Stimulated activated CD4-positive, alpha-beta T cell treated with anti-CD3 and anti-CD28 coated beads, Interleukin-15, amount 100 ng/mL, for 1 hour (primary cell): ENCODE measurements at places on chromosomes 1 and 21.

DNA sequence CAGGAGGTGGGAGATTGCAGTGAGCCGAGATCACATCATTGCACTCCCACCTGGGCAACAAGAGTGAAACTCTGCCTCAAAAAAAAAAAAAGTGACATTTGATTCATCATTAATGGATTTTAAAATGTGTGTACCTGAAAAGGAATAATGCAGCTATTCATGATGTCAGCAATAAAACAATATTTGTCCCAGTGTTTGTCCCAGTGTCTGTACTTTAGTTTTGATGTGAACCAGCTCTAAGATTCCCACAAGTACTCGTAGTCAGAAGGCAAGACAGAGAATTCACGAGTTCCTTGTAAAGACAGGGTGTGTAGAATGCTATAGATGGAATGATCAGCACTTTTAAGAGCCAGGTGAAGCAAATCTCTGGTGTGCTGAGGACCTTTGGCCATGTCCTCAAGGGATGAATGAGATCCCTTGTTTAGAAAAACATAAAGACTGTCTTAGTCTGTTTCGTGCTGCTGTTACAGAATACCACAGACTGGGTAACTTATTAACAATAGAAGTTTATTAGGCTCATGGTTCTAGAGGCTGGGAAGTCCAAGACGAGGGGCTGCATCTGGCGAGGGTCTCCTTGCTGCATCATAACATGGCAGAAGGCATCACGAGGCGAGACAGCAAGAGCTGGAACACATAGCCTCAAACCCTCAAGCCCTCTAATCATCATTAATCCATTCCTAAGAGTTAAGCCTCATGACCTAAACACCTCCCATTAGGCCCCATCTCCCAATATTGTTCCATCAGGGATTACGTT, 12.0 kb upstream of the TMPRSS2 start:
- DNase-seq, result no peak

DNA sequence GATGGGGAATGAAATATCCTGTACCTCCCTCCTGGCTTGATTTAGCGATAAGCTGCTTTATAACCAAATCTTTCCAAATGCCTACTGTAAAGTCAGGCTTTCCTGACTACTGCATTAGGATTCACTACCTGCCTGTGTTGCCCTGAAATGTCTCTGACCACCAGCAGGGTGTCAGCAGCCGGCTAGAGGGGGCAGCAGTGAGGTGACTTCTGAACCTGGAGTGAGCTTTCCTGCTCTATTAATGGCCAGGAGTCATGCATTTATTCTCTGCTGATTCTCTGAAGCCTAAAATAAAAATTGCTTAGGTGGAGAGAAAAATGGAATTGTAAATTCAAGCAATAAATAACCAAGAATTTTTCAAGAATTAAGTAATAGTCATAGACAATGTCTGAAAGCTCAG, 2.5 kb downstream of the BACE2 start:
- DNase-seq, result no peak

GRCh38 chr21:42475526-42476387, 20.3 kb downstream of the RSPH1 start:
- DNase-seq, result no peak

DNA sequence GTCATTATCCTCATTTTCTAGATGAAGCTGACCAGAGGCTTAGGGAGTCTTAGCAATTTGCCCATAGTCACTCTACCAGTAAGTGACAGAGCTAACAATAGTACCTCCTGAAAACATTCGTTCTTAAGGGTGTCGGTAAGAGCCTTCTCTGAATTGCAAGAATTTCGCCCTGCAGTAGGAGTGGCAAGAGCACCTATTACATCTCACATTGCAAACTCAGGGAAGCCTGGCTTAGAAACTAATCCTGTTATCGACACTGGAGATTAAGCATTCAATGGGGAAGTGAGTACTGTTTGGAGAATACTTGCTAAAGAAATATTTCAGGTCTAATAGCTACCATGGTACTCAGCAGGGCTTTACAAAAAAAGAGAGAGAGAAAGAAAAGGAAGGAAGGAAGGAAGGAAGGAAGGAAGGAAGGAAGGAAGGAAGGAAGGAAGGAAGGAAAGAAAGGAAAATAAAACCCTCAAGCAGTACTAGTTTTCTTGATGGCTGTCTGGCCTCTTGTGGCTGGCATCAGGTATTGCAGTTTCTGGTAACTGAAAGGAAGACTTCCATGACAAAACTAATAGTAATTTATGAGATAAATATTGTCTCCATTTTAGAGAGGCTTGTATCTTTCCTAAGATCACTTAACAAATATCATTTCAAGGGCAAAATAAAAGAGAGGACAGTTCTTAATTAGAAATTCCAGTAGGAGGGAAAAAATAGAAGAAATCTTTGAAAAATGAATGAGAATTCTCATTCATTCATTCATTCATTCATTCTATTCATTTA, 10.4 kb downstream of the C1orf226 start:
- DNase-seq, result no peak

DNA sequence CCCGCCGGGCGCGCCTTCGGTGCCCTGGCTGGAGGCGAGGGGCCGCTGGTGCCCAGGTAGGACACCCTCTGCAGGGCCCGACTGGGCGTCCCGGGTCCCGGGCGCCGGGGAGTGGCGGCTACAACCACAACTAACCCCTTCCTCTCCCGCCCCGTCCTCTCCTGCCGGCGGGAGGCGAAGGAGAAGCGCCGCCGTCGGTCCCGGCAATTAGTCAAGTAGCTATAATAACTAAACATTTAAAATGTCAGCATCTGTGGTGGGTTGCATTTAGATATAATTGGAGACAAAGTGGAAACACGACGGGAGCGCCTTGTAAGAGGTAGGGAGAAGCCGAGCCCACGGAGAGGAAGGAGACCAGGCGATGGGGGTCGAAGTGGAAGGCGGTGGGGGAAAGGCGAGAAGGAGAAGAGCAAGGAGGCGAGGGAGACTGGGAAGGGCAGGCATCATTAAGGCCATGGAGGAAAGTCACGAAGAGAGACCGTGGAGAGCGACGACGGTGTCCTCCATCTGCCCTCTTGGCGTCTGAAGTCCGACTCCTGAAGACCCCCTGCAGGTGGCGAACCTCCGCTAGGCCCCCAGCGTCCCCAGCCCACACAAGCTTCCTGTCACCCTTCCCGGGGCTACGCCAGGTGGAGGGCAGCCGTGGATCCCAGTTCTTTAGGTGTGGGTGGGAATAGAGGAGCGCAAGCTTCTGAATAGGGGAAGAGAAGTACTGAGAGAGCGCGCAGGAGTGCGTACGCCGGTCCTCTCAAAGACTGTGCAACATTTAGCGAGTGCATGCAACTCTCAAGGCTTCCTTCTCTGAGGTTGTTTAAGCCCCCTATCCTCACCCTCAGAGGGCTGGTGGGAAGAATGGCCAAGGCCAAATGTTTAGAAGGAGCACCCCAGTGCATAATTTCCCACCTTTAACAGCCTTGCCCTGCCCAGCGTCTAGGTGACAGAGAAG, 1.6 kb downstream of the CNIH3 start:
- no peak for DNase-seq

DNA sequence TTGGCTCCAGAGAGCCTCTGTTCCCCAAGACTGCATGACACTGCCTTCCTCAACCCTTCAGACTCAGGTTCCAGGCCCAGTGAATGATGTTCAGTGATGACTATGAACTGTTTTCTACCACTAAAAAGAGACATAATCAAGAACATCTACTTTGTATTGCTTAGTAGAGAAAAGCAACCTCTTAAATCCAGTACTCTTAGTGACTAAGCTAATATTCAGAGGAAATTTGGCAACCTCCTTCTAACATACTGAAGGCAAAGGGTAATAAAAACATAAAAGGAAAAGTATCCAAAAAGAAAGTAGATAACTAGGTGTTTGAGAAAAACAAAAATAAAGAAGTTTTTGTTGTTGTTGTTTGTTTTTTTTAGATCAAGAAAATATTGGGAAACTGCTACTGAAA, 153.3 kb upstream of the RUNX1 start:
- no peak for DNase-seq

DNA sequence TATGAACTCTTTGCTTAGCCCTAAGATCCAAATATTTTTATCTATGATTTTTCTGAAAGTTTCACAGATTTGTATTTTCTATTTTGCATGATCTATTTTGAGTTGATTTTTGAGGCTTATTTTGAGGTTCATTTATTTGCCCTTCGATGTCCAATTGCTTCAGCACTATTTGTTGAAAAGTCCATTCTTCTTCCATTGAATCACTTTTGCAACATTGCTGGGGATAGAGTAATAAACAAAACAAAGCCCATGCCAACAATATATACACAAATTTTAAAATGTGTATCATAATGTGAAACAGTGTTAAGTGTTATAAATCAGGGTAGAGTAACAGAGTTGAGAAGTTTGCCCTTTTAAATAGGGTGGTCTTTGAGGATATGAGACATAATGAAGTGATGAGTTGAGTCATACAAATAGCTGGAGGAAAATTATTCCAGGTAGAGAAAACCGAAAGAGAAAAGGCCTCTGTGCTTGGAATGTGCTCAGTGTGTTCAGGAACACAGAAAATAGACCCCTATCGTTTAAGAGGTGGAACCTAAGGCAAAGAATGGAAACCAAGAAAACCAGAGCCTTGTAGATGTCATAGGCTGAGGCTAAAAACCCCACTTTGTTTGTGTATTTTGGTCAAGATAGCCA, 172.7 kb upstream of the NR5A2 start:
- no peak for DNase-seq

DNA sequence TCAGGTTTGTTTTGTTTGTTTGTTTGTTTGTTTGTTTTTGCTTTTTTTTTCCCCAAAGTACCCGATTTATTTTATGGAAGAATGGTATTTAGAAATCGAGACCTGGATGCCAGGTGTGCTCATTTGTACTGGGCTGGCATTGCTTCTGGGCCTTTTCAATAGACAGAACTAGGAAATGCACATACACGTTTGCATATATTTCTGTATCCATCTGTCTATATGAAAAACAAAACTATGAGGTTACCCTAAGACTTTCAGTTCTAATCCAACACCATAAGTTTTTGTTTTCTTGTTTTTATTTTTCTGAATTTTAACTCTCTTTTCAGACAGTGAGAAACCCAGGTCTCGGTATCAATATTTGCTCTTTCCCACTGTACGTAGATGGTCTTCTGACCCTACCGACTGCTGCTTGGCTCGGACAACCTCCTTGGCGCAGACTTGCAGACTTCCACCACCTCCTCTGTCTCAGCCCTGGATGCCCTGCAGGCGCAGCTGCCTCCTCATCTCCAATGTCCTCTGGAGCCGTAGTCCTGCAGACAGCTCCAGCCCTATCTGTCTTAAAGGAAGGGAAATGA, 171.7 kb downstream of the NEK7 start:
- DNase-seq, result no peak

GRCh38 chr21:30227128-30227527, 11.2 kb upstream of the CLDN8 start:
- DNase-seq, result no peak

GRCh38 chr1:10694633-10695627, 101.5 kb downstream of the CASZ1 start:
- DNase-seq, result peak; percentile 62

- no peak for DNase-seq
These were observed 52.1 kb downstream of the EIF2D start for GRCh38 chr1:206560007-206560716.

DNA sequence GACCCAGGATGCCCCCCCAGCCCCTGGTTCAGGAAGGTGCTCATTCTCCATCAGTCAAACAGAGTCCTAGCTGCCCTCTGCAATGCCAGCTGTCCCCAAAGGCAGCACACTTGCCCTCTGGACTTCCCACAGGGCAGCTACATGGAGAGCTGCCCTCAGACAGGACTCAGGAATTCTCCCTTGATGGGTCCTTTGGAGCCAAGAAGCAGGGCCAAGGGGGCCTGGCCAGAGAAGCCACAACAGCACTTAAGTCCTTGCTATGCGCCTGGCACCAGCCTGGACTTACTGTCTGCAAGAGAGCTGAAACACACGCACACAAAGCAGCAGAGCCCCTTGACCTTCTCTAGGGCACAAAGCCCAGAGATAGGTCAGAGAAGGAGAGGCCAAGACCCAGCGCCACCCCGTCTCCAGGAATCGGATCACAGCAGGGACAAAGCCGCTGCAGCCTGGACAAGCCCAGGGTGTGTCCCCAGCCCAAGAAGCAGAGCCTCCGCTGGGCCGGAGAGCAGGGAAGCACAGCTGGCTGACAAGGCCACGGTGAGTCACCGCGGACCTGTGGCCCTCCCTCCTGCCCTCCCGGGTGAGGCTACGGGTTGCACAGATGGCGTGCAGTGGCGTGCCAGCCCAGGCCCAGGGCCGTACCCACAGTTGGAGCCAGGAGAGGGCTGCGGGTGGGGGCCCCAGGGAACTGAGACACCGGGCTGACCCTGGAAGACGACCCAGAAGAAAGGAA, 1.7 kb downstream of the WNT9A start:
- DNase-seq, result no peak

DNA sequence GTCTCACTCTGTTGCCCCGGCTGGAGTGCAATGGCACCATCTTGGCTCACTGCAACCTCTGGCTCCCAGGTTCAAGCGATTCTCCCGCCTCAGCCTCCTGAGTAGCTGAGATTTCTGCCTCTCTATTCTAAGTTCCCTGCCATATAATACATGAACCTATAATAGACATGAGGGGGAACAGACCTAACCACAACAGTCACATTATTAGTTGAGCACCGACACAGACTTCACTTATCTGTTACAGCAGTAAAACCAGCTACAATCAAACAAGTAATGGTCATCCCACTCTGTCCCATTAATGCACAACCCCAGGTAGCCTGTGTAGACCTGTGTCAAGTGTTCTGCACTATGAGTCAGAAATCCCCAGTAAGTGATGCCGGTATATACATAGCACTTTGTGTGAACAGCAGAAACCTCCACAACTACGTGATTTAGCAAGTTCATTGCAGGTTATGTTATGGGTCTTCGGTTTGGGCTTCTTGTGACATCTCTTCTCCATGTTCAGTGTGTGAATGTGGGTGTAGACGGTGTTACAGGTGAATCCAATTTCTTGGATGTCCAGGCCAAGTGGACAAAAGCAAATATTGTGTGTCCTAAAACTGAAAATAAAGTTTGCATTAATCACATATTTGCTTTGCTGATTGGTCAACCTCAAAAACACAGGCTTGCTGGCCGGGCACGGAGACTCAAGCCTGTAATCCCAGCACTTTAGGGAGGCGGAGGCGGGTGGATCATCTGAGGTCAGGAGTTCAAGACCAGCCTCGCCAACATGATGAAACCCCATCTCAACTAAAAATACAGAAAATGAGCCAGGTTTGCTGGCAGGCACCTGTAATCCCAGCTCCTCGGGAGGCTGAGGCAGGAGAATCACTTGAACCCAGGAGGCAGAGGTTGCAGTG, 3.6 kb downstream of the MMACHC start:
- DNase-seq, result no peak

- DNase-seq, result no peak
These were observed 835 bp downstream of the C1orf52 start for GRCh38 chr1:85258536-85259117.

- no peak for DNase-seq
These were observed 4.3 kb downstream of the OR2C3 start for GRCh38 chr1:247531937-247532336.

- peak; percentile 49 for DNase-seq
These were observed 248.6 kb downstream of the DNM3 start for GRCh38 chr1:172089768-172090510.

GRCh38 chr1:61659061-61659460, 65.9 kb downstream of the TM2D1 start:
- no peak for DNase-seq
